ENCODE measurements at places on chromosomes 5 and 9.

DNA sequence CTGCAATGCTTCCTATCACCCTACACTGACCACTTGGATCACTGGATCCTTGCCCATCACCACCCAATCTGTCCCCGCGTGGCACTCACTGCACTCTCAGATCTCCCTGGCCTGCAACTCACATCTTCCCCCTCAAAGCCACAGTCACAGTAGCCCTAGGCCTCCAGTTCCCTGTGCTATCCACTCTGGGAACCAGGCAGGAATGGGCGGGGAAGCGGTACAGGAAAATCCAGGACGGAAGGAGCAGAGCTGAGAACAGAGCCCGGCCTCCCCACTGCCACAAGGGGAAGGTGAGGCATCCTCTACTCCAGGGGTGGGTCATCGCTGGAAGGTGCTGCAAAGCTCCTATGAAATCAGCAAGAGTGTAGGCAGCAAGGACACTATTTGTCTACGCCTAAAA is 102.6 kb downstream of the ESM1 start:
- DNase-seq = no peak

DNA sequence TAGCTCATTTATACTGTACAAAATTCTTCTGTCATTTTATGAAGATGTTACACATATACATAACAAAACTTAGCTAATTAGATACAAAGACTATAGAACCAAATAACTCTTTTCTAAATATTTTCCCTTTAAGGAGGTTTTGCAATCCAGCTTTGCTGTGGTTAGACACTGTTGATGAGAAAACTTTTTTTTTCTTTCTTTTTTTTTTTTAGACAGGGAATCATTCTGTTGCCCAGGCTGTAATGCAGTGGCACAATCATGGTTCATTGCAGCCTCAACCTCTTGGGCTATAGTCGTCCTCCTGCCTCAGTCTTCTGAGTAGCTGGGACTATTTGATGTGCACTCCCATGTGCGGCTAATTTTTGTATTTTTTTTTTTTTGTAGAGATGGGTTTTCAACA is 38.5 kb upstream of the CDKN2B start:
- DNase-seq = no peak

DNA sequence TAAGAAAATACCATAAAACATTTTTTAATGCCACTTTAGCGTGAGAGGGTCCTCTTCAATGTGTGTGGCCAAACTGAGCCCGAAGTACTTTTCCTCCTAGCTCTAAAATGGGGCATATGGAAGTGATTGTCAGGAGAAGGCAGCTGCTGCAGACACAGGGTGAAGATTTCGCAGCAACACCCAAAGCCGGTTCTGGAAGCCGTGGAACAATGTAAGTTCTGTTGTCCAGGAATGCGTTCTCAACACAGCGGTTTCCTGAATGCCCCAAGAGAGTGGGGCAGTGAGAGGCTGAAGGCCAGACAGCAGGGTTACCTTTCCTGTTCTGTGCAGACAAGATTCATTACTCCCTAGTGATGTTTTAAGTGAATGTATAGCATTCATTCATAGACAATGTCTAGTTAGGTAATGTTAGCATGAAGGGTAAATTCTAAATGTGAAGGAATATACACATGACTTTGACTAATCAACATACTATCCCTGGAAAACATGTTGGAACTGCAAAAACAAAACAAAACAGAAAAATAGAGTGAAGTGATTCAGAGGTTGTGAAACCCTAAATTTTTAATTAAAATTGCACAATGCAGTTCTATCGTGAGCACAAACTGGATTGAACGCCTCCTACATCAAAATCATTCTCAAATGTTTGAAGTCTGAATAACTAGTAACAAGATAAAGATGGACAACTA is 197.0 kb upstream of the SEMA6A start:
- no peak for DNase-seq

- no peak for DNase-seq
Measured at GRCh38 chr5:6452622-6453504, 4.2 kb downstream of the UBE2QL1 start.
